Urothelium cell line (cell line): ENCODE measurements at places on chromosomes 5 and 9.

- DNase-seq: no peak
These were observed 133.0 kb upstream of the ASTN2 start for GRCh38 chr9:117547904-117548303.

- no peak for DNase-seq
These were observed 201.5 kb downstream of the DAB2IP start for GRCh38 chr9:121852651-121853616.

GRCh38 chr5:141845371-141845851 is 32.8 kb downstream of the PCDH1 start:
- DNase-seq: no peak

GRCh38 chr5:180631549-180632383 is 17.6 kb downstream of the FLT4 start:
- no peak for DNase-seq

DNA sequence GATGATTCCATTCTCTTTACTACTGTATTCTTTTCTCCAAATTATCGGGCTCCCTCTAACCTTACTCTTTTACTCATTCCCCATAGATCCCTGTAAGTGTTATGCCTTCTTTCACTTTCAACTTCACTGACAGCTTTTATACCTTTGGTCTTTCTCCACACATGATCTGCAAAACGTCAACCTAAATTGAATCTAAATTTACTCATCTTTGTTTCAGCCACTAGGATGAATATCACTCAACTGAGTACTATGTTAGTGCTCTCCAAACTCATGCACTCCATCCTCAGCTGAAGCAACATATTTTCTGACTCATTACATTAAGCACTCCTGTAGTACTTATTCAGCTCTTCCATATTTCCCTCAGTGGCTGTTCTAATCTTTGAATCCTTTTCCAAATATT is 133.4 kb downstream of the ADAMTS19 start:
- no peak for DNase-seq

DNA sequence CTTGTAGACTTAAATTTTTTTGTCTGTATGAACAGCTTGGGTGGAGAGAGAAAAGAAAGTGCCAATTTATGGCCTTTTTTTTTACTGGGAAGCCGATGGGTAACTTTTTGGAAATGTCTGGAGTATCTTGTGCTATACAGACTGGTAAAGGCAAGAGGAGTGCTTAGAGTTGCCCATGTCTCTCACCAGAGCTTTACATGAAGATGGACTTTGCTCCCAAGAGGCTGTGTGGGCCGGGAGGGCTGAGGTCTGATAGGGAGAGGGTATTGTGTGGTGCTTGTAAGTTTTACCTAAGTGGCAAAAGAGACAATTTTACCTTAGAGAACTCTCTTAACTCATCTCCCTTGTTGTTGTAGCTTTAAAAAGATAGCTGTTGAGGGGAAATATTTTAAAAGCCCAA is 203.2 kb downstream of the SEMA6A start:
- DNase-seq: no peak

DNA sequence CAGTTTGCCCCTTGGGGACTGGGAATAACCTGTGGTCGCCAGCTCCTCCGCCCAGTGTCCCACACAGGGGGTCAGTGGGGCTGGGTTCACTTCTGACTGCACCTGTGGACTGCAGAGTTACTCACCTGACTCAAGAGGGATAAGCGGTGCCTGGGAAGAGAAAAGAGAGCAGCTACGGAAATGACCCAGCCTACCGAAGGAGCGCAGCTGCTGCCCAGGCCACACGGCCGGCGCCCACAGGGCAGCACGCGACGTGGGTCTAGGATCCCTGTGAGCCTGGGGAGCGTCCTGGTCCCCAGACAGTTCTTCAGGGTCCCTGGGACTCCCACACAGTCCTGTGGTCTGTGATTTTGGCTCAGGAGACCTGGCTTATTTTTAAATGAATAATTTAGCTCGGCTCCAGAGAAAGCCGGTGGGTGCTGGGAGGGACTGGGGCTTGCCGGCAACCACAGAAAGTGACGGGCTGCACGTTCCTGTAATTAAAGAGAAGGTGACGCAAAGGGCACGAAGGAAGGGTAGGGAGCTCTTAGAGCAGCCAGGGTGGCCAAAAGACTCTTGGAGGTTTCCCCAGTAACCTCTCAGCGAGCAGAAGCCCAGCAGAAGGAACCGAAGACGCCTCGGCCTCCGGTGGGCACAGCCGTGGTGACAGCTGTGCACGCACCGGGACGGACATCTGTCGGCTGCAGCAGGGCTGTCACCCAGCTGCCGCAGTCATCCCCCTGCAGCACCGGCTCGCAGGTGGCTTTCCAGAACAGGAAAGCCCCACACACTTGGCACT is 97.5 kb upstream of the FCN2 start:
- DNase-seq: no peak

- DNase-seq: peak; percentile 28
These were observed 221.3 kb upstream of the DAPK1 start for GRCh38 chr9:87276327-87276841.

GRCh38 chr5:56637321-56637920 is 177.9 kb upstream of the MAP3K1 start:
- DNase-seq: peak; percentile 33

GRCh38 chr5:60510049-60510448 is 189.9 kb downstream of the DEPDC1B start:
- no peak for DNase-seq

GRCh38 chr5:15833365-15833764 is 333.4 kb downstream of the FBXL7 start:
- DNase-seq: no peak

- DNase-seq: no peak
These were observed 61.2 kb downstream of the TMEM174 start for GRCh38 chr5:73234204-73234555.

GRCh38 chr9:113444736-113445135 is 18.8 kb upstream of the RGS3 start:
- DNase-seq: no peak

- no peak for DNase-seq
These were observed 258.2 kb upstream of the MAP3K1 start for GRCh38 chr5:56557198-56557597.

DNA sequence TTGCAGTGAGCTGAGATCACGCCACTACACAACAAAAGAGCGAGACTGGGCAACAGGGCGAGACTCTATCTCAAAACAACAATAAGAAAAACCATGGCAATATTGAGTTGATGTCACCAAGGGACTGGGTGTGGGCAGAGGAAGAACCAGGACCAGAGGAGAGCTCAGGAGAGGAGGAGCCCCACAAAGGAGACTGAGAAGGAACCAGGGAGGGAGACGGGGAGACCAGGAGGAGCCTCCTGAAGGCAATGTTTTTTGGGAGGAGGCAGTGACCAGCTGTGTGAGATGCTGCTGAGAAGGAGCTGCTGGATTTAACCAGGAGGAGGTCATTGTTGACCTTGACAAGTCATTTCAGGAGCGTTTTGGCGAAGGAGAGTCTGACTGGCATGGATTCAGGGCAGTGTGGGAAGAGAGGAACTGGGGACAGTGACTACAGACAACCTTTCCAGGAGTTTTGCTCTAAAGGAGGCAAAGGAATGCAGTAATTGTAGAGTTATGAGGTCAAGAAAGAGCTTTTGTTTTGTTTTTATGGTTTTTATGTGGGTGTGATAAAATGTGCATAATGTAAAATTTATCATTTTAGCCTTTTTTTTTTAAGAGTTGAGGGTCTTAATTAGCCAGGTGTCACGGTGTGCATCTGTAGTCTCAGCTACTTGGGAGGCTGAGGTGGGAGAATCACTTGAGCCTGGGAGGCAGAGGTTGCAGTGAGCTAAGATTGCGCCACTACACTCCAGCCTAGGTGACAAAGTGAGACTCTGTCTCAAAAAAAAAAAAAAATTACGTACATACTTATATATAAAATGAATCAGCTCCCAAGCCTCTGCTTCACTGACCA is 17.9 kb downstream of the TRUB2 start:
- DNase-seq: no peak

DNA sequence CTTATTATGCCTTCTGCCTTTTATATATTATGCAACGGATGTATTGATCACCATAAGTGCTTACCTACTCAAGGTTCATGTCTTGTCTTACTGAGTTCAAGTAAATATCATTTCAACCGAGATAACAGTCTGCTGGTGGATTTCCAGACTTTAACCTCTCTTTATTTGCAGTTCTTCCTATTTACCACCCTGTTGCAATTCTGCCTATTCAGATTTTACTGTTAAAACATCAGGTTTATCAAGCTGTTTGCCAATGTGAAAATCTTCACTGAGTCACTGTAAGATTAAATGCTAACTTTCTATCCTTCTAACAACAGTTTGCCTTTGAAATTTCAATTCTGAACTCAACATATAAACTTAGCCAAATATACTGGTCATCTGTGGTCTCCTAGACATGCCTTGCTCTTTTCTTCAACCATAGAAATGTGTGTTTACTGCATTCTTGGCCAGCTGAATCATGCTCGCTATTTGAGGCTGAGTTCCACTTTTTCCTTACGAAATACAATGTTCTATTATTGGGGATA is 471.7 kb upstream of the RORB start:
- peak; percentile 65 for DNase-seq

DNA sequence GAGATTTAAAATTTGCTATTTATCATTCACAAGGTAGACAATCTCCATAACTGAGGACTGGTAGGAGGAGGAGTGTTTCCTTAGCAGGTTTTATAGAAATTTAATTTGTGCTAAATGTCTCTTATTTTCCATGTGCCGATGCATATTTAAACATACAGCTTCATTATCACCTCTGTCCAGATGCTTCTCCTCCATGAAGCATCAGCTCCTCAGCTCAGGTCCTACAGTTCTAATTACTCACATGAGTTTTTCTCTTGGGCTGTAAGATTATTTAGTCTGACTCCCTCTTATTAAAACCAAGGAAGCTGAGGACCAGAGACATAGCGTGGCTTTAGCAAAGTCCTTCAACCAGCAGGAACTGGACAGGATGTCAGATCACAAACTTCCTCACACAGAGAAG is 300.2 kb upstream of the PANK3 start:
- no peak for DNase-seq

DNA sequence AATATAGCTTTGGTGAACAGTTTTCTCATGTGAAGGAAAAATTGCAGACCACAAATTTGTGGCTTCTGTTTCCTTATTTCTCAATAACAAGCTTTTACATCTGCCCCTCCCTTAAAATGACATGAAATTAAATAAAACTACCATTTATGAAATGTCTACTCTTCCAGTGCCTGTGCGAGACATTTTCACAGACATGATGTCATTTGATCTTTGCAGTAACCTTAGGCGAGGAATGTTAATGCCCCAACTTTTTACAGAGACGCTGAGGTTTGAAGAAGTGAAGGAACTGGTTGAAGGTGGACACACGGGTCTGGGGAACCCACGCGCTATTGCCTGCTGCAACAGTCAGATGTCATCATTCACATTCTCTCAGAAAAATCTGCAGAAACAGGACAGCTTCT is 61.5 kb downstream of the OSTF1 start:
- no peak for DNase-seq

GRCh38 chr5:168978015-168978414 is 322.9 kb downstream of the SLIT3 start:
- DNase-seq: no peak

GRCh38 chr5:75052192-75053053 is at the start of gene GCNT4:
TSS of gene GCNT4 (minus strand) at chr5:75052558. CDS start at chr5:75030037, 22,521 bp downstream.
- DNase-seq: peak; percentile 61

DNA sequence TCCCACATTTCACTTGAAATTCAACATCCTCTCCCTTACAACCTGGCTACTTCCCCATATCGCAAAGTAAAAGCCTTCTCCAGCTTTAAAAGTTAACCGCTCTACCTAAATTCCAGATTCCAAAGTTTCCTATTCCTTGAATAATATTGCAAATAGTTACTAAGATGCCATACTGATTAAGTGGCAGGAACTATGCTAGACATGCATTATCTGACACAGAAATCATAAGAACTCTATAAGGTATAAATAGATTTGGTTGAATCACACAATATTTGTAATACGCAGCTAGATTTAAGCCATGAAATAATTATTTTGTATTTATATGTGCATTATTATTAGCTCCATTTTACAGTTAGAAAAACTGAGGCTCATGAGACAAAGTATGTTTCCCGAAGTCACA is 92.8 kb downstream of the NFIB start:
- DNase-seq: no peak

DNA sequence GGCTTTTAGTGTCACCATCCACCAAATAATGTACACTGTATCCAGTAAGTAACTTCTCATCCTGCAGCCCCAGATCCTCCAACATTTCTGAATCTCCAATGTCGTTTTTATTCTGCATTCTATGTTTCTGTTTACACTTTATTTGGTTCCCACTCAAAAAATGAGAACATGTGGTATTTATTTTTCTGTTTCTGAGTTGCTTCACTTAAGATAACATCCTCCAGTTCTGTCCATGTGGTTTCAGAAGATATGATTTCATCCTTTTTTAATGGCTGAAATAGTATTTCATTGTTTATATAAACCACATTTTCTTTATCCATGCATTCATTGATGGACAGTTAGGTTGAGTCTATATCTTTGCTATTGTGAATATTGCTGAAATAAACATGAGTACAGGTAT is 677.3 kb upstream of the FTMT start:
- DNase-seq: no peak

- no peak for DNase-seq
These were observed 118.2 kb downstream of the FRMD3 start for GRCh38 chr9:83419961-83420360.

- DNase-seq: no peak
These were observed 90.0 kb upstream of the RORB start for GRCh38 chr9:74407166-74407565.

DNA sequence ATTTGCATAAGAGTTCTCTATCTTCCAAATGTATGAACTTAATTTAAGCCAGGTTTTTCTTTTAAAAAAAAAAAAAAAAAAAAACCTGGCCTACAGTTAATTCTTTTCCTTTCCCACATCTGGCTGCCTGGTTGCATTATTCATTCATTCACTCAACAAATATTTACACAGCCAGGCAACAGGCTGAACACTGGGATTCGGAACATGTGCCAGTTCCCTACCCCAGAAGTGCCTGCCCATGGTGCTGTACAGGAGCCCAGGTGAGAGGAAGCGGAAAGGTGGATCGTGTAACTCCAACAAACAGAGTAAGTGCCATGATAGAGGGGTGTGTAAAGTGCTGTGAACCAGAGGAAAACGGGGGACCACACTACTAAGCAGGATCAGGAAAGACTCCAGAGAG is 93.6 kb downstream of the CDK5RAP2 start:
- DNase-seq: no peak

- DNase-seq: no peak
These were observed 66.4 kb upstream of the PITX1 start for GRCh38 chr5:135100431-135100830.

GRCh38 chr5:68287976-68288706 is 72.6 kb downstream of the PIK3R1 start:
- peak; percentile 40 for DNase-seq

DNA sequence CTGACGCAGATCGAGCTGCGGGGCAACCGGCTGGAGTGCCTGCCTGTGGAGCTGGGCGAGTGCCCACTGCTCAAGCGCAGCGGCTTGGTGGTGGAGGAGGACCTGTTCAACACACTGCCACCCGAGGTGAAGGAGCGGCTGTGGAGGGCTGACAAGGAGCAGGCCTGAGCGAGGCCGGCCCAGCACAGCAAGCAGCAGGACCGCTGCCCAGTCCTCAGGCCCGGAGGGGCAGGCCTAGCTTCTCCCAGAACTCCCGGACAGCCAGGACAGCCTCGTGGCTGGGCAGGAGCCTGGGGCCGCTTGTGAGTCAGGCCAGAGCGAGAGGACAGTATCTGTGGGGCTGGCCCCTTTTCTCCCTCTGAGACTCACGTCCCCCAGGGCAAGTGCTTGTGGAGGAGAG is 4.6 kb upstream of the PHYHD1 start:
- no peak for DNase-seq

GRCh38 chr5:178203670-178204181 is 607 bp upstream of the HNRNPAB start:
- no peak for DNase-seq

GRCh38 chr5:13566871-13567339 is 377.6 kb downstream of the DNAH5 start:
- peak; percentile 60 for DNase-seq
